Stimulated activated CD8-positive, alpha-beta memory T cell treated with anti-CD3 and anti-CD28 coated beads, Interleukin-2, amount 100 ng/mL, for 1 hour (primary cell): ENCODE measurements at places on chromosomes 13 and 19.

GRCh38 chr13:48859272-48860105 is 116.2 kb upstream of the FNDC3A start:
- DNase-seq, result no peak

GRCh38 chr19:54106716-54107115 is 4.1 kb downstream of the NDUFA3 start:
- no peak for DNase-seq

GRCh38 chr13:42355092-42355485 is 83.1 kb downstream of the AKAP11 start:
- DNase-seq, result peak; percentile 22

DNA sequence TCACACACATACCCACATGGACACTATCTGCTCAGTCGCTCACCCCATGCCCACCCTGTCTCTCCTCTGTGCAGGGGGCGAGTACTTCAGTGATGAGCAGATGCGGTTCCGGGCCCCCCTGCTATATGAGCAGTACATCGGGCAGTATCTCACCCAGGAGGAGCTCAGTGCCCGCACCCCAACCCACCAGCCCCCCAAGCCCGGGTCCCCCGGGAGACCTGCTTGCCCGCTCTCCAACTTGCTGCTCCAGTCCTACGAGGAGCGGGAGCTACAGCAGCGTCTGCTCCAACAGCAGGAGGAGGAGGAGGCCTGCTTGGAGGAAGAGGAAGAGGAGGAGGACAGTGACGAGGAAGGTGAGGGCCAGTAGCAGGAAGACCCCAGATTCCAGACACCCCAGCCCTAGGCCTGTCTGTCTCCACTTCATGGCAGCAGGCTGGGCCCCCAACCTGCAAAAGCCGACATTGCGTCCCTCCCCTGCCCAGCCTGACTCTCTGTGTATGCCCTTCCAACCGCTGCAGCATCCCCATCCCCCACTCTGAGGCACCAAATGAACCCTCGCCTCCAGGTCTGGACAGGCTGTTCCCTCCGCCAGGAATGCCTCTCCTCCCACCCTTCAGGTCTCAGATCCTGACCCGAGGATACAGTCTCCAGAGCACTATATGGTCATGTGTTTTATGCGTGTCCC is 9.7 kb downstream of the CCDC97 start:
- no peak for DNase-seq

DNA sequence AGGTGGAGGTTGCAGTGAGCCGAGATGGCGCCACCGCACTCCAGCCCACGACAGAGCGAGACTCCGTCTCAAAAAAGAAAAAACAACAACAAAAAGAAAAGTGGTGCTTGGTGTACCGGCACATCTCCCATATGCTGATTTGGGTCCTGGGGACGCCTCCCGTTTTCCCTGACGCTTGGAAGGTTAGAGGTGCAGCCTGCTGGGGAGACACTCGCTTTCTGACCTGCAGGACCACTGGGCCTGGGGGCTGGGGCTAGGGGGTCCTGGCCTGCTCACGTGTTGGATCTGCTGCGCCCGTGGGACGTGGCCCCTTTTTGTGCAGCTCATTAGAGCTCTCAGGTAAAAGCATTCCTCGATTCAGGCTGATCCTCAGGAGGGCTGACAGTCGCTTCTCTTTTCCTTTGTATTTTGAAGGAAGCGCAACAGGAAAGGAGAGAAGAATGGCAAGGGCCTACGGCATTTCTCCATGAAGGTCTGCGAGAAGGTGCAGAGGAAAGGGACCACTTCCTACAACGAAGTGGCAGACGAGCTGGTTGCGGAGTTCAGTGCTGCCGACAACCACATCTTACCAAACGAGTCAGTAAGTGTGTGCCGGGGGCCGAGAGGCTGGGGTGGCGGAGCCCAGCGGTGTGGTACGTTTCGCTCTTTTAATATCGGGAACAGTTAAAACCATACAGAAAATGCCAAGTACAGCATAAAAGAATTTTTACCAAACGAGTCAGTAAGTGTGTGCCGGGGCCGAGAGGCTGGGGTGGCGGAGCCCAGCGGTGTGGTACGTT is 25.1 kb downstream of the ATP4B start:
- no peak for DNase-seq

GRCh38 chr19:46755077-46755852 is 9.0 kb upstream of the STRN4 start:
- no peak for DNase-seq

- no peak for DNase-seq
Observed at GRCh38 chr13:92805766-92806165, 420.8 kb upstream of the GPC6 start.
